Esophagus squamous epithelium (tissue), 5 donors: ENCODE measurements at places on chromosomes 5 and 9. TPM values are rescaled to one million over a fixed set of nuclear protein-coding genes. Genes with fewer than 3 reads are reported as not detected.

DNA sequence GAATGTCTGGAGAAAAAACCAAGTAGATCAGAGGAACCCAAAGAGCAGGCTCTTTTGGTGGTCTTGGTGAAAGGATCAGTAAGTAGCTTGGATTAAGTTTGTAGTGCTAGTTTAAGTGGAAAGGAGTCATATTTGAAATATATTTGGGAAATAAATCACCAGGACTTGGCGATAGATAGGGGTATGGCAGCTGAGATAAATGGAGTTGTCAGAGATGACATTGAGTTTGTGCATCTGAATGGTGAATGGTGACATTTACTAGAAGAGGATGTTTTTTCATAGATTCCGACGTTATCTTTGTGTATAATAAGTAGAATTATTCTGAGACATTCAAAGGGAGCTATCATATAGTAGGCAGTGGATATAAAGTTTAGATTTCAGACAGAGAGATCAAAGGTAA is 143.6 kb upstream of the RASGRF2 start:
- DNase-seq: no peak

DNA sequence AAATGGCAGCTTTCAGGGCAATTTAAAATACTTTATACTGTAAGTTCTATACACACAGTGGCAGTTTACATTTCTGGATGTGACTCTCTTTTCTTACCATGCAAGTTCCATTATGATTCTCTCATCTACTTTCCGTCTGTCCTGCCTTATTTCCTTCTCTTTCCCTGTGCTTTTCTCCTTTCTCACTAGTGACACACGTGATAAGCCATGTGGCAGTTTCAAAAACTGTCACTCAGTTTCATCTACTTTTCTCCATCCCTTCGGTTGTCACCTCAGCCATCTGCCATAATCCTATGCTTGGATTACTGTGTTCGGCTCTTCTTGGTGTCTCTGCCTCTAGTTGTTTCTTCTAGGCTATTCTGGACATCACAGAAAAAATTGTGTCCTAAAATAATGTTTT is 46.8 kb upstream of the ATG10 start:
- no peak for DNase-seq

DNA sequence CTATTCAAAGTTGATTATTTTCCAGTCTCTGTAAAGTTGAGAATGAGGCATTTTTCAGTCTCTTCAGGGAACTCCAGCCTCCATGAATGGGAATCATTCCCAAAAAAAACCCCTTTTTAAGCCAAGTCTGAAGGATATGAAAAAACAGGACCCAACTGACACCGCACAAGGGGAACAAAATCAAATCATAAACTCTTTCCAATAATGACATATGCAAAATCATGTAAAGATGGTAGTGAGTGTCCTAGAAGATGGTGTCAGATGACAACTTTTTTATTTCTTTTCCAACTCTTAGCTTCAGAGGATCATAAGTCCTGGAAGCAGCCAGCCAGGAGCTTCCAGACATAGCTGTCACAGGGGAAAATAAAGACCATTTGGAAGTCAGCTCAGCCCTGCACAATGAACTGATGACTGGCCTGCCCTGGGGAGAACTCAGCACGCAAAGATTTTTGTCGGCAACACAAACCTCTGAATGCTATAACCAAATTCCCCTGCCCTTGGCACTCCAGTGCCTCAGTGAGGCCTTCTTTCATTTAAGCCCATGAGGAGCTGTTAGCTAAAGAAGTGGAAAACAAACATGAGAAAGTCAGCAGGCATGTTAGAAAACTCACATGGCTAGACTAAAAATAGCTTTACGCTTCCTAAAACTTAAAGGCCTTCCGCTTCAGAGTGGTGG is 85.4 kb downstream of the SLC1A3 start:
- no peak for DNase-seq

- DNase-seq: no peak
Measured at GRCh38 chr5:108280960-108281569, 100.8 kb downstream of the FBXL17 start.

DNA sequence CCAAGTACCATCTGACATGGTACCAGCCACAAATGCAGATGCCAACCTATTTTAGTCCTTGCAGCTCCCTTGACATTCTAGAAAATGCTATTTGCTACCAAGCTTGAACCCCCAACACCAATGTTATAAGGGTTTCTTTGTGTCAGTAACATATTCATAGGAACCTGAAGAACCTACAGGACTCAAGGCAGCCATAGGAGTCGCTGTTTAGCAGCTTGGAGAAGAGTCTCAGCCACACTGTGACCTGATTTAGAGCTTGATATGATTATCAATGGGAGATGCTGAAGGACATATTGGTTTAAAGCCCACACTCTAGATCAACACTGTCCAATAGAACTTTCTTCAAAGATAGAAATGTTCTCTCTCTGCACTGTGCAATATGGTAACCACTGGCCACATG is 6.4 kb upstream of the ZFR start:
- DNase-seq: no peak

GRCh38 chr5:1209489-1209852 is 8.1 kb downstream of the SLC6A19 start:
- DNase-seq: no peak

- no peak for DNase-seq
Measured at GRCh38 chr5:100186181-100186580, 349.0 kb upstream of the FAM174A start.

DNA sequence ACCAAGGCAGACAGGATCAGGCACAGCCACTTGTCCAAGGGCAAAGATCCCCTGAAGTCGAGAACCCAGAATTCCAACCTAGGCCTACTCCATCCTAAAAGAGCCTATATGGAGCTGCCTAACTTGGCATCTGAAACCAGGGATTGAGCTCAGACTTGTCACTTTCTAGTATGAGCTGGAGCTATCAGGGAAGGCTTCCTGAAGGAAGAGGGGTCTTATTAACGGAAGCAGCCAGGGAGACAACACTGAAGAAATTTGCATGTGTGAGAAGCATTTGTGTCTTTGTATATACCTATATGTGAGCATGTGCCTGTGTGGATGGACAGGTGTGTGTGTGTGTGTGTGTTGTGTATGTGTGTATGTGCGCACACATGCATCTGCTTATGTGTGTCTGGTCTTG is 4.7 kb upstream of the AQP7 start:
- no peak for DNase-seq

DNA sequence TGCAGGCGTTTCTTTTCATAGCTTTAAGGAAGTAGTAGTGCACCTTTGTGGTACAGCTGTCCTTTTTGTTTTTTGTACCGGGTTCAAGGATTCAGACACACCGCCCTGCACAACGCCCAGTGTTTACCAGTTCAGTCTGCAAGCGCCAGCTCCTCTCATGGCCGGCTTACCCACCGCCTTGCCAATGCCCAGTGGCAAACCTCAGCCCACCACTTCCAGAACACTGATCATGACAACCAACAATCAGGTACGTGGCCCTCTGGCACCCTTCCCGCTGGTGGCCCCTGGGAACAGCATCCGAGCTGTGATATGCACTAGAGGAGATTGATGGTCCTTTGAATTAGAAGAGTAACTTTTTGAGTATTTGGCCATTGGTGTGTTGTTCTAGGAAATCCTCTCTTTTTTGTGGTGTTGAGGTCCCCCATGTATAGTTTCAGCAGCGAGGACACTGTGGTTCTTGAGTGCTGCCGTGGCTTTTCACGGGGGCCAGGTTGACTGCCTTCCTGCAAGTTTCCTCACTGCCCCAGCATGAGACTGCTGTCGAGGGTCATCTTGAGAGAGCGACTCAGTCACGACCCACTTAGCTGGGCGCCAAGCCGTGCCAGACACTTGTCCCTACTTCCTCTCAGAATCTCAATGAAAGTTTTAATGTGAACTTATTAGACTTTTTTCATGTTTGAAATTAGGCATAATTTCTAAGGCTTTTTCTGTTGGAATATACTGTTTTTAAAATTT is 37.9 kb downstream of the TENT4A start:
- DNase-seq: no peak

GRCh38 chr5:127870914-127871313 is 167.7 kb downstream of the CCDC192 start:
- no peak for DNase-seq

DNA sequence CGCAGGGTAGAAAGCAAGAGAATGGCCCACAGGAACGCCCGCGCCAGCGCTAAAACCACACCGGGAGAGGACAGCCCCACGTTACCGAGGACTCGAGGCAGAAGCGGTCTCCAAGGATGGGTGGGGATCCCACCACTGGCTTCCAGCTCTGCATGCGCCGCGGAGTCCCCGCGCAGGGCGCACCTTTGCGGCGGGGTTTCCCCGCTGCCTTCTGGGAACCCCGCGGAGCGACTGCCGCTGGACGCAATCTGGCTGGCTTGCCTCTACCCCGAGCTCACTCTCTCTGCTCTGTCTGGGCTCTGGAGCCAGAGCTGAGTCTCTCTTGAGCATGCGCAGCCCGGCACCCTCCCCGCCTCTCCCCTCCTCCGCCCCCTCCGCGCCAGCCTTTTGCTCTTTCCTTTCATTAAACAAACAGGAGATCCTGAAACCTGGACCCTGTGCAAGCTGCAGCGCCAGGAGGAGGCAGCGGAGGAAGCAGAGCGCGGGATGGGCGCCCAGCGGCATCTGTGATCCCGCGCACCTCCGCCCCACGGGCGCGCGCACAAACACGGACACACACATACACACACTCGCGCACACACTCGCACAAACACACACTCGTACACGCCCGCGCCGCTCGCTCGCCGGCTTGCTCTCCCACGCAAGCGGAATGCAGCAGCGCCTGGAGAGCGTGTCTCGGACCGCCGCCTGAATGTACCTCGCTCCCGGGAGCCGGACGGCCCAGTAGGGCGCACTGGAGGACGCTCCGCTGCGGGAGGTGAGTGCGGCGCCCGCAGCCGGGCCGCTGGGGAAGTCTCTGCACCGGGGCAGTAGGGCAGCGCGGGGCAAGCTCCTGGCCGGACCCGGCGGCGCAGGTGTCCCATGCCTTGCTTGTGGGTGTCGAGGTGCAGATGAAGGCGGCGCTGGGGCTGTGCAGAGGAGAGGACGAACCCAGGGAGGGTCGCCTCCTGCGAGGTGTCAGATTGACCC is at the start of gene PLPPR1:
Gene PLPPR1, plus strand, starts transcription at position 382 of the 969 bp plus-strand sequence.
- DNase-seq: no peak

GRCh38 chr5:122674385-122674784 is 100.5 kb upstream of the SNX2 start:
- no peak for DNase-seq

- DNase-seq: no peak
Measured at GRCh38 chr5:891837-892393, 686 bp downstream of the BRD9 start.

The ERP44 gene
- 13.5 TPM for total RNA-seq

The SPINK13 gene
- total RNA-seq: not detected

The FKTN gene
- total RNA-seq: 6.9 TPM

The SHISAL2B gene
- not detected for total RNA-seq

The EIF4E1B gene
- total RNA-seq: not detected

The TXNDC8 gene
- total RNA-seq: not detected

The TAS2R1 gene
- not detected for total RNA-seq

The IL9 gene
- total RNA-seq: not detected
